ENCODE measurements at places on chromosomes 5 and 9.

DNA sequence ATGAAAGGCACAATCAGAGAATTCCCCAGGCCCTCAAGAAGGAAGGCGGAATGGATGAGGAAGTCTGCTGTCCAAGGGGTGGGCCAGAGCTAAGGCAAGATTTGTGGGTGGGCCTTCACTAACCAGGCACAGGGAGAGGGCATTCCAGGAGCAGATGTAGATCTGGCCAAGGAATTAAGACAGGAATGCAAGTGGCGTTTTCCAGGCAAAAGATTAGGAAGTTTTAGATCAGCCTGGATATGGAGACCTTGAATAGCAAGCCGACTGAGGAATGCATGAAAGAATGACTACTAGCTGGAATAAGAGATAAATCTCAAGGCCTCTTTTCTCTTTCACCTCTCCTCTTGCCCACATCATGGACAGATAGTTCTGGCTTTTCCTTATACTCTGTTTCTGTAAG lies 68.5 kb downstream of the GHR start:
- DNase-seq: no peak

GRCh38 chr9:37947977-37948376 lies 44.0 kb upstream of the SLC25A51 start:
- no peak for DNase-seq

DNA sequence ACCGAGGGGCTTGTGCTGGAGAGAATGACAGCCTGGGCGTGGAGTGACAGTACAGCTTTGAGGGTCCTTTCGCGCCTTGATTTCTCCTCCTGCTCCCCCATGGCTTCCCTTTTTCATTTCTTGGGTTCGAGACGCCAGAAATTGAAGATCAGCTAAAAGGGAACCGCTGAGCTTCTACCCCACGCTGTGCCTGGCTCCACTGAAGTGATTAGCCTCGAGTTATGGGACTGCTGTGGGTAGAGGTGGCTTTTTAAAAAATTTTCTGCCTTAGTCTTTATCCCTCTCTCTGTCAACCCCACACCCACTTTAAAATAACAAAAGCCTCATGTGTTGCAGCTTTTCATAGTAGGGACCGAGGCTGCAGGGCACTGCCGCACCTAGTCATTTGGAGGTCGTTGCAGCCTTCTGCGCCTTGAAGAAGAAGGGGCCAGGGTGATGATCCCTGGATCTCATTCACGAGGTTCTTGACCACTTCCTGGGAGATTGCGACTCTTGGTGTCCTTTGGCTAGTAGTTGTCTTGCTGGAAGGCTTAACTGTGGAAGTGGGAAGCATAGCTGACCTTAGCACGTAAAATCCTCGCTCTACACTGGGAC lies 603 bp downstream of the PPIP5K2 start:
- no peak for DNase-seq

GRCh38 chr9:13388157-13388556 lies 108.7 kb upstream of the MPDZ start:
- DNase-seq: peak; percentile 85

- DNase-seq: no peak
Observed at GRCh38 chr5:116520771-116521170, 53.9 kb downstream of the SEMA6A start.

DNA sequence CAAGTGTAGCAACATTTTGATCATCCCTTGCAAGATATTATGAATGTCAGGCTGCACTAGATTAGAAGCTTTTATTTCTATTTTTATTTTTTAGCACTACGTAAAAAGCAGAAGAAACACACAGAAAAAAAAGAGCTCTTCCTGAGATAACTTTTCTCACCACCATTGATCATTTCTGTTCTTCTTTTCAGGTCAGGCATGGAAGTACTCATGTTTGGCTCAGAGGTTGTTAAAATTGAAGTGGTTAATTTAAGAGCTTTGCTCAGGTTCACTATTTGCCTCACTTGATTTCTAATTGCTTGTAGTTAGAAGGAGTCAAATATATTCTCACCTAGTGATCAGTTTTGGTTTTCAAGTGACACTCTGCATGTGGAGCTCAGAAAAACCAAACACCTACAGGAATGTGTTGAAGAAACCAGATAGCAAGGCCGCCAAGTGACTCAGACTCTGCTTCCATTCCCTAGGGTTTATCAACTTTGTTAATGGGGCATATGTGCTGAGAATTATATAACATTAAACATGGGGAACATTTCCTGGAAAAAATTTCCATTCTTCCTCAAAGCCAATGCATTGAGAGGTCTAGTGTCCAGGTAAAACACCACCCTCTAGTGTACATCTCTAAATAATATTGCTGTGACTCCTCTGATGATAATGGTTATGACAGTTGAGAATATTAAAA lies 679.8 kb downstream of the CETN3 start:
- DNase-seq: no peak

DNA sequence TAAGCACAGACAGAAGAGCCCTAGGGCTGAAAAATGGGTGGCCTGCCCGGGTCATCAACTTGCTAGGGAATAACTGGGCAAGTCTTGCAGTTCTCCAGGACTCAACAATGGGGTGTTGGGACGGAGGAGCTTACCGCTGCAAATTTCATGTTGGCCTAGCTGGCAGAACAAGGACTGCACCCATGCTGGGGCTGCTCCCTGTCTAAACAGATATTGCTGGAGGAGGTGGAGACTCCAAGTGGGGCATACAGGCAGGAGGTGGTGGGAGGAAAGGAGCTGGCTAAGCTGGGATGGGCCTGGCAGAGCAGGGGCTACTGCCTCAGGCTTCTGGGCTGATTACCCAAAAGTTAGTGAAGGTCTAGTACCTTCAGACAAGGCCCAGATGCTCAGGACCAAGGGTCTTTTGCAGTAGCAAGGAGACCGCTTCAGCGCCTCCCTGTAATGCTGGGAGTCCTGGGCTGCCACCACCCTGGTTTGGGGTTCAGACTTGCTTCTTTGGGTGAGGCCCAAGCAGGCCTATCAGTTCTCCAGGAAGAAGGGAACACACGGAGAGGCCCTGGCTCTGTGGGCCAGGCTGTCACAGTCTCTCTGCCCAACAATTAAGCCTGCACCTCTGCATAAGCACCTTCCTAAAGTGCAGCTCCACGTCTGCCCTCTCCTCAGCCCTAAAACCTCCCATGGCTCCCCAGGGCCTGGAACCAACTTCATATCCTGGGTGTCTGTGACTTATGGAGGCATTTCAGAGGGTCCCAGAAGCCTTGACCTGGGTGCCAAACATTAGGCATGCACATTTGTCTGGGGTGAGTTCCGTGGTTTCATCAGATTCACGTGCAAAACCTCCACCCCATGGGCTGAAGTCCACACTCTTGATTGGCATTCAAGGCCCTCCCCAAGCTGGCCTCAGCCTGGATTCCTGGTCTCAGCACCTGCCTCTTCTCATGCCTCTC lies 24.2 kb upstream of the KIF12 start:
- DNase-seq: no peak

DNA sequence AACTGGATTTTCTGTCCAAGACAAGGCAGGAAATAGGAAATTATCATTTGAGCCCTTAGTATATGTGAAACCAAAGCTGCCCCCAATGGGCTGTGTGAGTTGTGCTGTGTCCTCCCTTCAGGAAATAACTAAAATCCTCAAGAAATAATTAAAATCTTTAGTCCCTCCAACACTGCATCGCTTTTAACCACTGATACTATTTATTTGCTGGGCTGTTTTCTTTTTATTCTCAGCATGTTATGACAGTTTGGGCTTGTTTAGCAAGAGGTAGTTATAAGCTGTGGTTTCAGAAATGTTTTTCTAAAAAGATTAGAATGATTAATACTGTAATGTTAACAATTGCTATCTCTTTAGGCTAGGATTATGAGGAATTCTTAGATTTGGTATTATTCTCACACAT lies 187.0 kb upstream of the KCNN2 start:
- DNase-seq: no peak

DNA sequence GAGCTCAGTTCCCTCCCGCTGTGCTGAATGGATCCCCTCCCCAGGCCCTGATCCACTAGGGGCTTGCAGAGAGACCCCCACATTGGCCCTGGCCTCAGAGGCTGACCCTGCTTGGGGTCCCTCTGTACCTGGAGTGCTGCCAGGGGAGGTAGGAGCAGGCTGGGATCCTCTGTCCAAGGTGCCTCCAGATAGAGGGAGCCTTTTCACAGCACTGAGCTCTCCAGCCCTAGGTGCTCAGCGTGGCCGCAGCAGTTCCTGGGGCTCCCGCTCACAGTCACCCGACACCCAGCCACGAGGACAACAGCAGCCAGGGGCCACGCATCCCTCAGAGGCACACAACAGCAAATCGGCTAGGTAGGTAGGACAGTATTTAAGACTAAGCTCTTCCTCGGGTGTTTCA lies 62.2 kb upstream of the IRX2 start:
- no peak for DNase-seq

DNA sequence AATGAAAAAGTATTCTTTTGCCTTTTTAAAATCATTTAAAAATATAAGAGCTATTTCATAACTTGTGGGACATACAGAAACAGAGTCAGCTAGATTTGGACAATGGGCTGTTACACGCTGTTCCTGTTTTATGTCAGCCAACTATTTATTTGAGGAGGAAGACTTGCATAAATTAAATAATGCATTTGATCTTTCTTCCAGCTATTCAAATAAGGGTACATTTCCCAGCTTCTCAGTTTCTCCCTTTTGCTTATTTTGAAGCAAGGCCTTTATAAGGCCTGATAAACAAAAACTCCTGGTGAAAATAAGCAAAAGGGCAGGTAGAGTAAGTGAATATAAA lies 6.5 kb downstream of the STOM start:
- no peak for DNase-seq

DNA sequence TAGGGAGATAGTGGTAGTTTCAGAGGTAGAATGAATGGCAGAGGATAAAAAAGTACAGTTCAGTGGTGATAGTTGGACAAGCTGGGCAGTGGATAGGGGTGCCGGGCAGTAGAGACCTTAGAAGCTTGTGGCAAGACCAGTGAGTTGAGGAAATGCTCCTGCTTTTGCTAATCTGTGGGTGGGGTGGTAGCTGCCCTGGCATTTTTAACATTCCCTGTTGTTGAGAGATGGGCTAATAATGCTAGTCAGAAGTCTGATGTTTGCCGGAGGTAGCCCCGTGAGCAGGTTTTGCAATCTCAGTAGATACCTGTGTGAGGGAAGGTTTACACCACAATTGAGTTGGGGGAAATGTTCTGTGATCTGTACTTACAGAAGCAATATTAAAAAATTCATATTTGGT lies 91.1 kb downstream of the TRIO start:
- DNase-seq: no peak

DNA sequence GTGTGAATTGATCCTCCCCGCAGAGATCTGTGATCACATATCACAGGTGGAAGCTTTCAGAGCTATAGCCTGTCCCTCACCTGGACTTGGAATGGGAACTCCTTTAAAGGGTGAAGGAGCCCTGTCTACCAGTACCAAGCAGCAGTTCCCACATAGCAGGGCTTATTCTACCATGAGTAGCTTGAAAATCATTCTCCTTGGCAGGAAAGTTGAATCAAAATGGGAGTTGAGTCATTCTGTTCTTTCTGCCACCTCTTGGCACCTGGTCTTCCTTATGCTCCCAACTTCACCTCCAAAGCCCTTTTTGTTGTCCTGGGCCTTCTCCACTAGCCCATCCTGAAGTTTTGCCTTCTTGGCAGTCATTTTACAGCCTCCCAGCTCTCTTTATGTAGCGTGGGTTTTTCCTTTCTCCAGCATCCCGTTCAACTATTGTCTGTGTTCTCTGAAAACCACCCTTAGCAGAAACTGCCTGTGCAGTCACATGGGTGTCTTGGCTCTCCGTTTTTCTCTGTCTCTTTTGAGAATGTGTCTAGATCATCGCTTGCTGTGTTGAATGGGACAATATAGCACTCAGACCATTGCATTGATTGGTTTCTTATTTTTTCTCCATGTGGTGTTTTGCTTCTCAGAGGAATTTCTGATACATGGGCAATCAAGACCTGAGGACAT lies 222.2 kb downstream of the AOPEP start:
- DNase-seq: no peak

- DNase-seq: no peak
Observed at GRCh38 chr9:96279932-96280331, 22.0 kb downstream of the HSD17B3 start.

GRCh38 chr5:36943584-36943983 lies 67.0 kb downstream of the NIPBL start:
- DNase-seq: no peak

- no peak for DNase-seq
Observed at GRCh38 chr5:10625700-10626472, 62.0 kb downstream of the ANKRD33B start.

DNA sequence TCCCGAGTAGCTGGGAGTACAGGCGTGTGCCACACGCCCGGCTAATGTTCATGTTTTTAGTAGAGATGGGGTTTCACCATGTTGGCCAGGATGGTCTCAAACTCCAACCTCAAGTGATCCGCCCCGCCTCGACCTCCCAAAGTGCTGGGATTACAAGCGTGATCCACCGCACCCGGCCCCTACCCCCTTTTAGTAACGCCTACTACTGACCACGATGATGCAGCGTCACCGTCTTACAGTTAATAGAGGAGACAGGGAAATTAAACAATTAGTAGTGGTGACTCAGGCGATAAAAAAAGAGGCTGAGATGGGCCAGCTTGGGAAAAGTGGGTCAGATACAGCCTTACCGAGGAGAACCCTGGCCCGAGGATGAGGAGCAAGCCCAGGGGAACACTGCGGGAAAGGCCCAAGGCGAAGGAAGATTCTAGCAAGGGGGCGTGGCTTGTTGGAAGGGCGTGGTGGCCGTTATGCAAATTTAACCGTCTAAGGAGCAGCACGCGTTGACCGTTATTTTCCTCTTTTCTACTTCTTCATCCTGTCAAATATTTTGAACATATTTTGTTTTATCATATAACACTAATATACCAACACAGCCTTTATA lies 1.6 kb upstream of the SETX start:
- DNase-seq: no peak

- DNase-seq: no peak
Observed at GRCh38 chr9:84303061-84303460, 37.5 kb downstream of the SLC28A3 start.

- peak; percentile 96 for DNase-seq
Observed at GRCh38 chr9:21591221-21592062, 109.3 kb upstream of the IFNE start.

All from stromal cell of bone marrow (primary cell).